ENCODE measurements at places on chromosomes 7 and 10.
A peak's percentile ranks its signal among the peaks of the same experiment; 100 is the strongest.

DNA sequence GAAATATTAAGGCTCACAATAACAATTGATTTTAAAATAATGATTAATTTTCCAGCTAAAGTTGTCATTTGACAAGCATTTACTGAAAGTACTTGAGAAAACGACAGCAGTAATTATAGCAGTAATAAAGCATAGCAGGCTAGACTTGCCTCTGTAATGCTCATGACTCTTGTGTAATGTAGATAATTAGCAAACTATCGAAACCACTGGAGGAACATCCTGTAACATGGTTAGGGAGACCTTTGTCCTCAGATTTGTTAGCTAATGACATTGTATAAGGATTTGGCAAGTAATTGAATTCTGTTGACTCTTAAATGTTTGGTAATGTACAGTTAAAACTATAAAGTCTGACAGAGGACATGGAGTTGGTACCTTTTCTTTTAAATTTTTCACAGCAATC lies 24.8 kb downstream of the ARL4A start:
- DNase-seq: no peak

DNA sequence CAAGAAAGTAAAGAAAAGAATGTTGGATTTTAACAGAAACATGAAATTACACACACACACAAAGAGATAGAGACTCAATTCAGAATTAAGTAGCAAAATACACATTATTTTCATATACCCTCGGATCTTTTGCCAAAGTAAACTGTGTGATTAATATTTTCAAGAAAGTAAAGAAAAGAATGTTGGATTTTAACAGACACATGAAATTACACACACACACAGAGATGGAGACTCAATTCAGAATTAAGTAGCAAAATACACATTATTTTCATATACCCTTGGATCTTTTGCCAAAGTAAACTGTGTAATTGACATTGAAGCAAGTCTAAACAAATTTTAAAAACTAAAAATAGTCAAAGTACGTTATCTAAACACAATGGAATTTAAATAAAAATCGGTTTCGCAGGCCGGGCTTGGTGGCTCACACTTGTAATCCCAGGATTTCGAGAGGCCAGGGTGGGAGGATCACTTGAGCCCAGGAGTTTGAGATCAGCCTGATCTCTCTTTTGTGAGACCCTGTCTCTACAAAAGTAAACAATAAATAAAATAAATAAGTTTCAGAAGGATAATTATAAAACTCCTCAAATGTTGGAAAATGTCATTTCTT lies 337.3 kb upstream of the MAGI2 start:
- DNase-seq: no peak

DNA sequence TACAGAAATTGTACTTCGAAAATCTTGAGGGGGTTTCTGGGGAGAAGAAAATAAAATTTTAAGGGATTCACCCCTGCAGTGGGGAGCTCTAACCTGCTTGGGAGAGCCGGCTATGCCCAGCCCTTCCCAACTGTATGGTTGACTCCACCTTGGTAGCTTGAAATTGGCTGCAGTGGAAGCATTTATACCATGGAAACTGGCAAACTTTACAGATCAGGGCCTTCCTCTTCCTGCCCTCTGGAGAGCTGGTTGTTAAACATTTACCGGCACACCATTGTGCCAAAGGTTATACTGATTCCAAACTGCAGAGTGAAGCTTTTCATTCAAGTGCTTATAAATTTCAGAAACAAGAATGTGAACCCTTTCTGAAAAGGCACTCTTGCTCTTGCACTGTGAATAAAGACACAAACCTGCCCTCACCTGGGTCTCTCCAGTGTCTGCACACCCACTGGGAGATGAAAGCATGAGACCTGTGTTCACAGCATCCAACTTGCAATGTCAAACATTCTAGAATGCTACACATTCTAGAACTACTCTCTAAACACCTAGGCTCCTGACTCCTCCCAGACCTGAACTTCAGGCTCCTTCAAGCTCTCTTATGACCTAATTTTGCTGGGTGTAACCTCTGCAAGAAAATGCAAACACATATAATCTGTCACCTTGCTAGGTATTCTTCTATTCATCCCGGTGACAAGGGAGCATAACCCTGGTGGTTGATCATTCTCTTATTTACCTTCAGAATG lies 44.7 kb downstream of the ABLIM1 start:
- DNase-seq: no peak

DNA sequence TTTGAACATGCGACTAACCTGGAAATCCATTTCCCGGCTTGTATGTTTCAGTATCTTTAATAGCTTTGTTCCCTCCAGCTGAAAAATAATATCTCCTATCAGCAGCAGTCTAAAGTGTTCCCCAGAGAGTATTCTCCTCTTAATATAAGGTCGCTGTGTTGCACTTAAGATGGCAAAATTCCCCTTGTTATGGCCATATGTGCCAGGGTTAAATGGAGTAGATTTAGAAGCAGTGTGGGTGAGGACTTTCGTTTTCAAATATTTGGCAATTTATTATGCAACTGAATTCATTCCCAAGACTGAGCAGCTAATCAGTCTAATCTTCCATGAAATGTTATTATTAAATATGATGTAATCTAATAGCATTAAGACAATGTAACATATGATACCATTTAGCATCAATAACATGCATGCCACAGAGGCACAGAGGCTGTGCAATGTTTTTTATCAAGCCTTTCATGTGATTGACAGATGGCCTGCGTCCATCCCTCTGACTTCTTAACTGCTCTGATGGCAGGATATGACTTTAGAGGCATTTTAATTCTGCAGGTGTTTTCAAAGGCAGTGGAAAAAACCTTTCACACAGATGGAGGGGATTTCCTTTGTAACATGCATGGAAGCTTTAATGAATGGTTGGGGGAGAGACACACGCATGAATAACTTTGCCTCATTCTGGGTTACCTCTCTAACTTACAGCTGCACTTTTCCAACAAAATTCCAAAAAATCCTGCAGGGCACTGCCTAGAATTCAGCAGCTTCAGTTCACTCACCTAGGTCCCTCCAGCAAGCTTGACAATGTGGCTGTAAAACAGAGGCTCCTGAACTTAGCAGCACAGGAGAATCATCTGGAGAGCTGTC lies 55.1 kb upstream of the ZPBP start:
- DNase-seq: peak; percentile 65

DNA sequence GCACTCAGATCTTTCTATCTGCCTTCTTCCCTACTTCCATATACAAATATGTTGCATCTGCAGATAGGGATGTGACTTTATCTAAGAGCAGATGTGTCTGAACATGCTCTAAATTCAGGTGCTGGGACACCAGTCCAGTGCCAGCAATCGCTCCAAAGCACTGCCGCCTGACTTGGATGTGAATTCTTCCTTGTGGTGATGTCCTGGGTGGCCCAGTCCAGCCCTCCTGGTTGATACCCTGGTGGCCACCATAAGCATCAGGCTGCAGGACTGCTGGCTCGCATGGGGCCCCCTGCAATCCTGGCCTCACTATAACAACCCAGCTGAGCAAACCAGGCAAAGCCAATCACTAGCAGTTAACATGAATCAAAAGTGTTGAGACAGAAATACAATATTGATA lies 149.2 kb upstream of the PDE1C start:
- DNase-seq: no peak
